ENCODE measurements at places on chromosomes 2 and 18.

- no peak for DNase-seq
These were observed 58.1 kb downstream of the DGKD start for GRCh38 chr2:233412405-233412804.

GRCh38 chr18:50143294-50143693 is 51.7 kb downstream of the MYO5B start:
- DNase-seq: no peak

- no peak for DNase-seq
These were observed 204.8 kb upstream of the PARD3B start for GRCh38 chr2:204340511-204340910.

DNA sequence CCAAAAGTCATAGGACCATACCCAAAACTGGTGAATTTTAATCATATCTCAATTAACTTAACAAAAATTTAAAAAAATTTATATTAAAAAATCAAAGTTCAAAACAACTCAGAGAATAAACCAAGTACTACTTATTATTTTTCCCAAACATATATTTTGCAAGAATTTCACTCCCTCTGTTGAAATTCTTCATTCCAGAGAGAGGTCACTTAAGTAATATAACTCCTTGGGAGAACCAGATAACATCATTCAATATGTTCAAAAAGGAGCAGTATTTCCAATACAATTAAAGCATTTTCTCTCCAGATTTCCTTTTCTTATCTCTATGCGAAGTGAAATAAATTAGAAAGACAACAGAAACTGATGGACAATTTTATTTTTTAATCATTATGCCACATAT is 165.9 kb upstream of the RND3 start:
- no peak for DNase-seq
